Motor neuron (in vitro differentiated cells): ENCODE measurements at places on chromosomes 5 and 9. TPM values are rescaled to one million over a fixed set of nuclear protein-coding genes. Genes with fewer than 3 reads are reported as not detected.

DNA sequence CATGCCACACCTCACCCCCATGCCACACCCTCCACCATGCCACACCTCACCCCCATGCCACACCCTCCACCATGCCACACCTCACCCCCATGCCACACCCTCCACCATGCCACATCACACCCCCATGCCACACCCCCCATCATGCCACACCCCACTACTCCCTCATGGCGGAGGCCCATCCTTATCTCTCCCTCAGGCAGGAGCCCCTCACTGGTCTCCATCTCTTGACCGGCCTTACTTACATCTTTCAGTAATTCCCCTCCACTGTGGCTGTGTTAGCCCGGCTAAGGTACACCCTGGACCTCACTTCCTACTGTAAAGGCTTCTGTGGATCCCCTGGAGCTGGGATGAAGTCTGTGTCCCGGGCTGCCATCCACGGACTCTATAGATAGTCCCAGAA is 102.0 kb downstream of the OLFM1 start:
- no peak for ATAC-seq

- no peak for ATAC-seq
Measured at GRCh38 chr5:167671176-167671575, 620.3 kb upstream of the WWC1 start.

DNA sequence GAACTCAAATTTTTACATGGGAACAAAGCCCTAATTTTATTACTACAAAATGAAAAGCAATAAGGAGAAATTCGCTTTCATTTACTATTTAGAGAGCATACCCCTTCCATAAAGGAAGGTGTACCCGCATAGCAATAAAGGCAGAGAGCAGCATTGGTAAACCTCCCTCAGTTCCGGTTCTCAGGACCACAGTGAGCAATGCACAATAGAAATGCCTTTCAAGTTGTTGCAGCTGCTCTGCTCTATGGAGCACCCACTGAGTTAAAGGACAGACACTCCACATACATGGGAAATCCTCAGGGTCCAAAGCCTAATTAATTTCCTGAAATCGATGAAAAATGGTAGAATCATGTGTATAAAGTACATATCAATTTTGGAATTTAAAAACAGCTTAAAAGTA is 89.9 kb upstream of the MPDZ start:
- no peak for ATAC-seq

DNA sequence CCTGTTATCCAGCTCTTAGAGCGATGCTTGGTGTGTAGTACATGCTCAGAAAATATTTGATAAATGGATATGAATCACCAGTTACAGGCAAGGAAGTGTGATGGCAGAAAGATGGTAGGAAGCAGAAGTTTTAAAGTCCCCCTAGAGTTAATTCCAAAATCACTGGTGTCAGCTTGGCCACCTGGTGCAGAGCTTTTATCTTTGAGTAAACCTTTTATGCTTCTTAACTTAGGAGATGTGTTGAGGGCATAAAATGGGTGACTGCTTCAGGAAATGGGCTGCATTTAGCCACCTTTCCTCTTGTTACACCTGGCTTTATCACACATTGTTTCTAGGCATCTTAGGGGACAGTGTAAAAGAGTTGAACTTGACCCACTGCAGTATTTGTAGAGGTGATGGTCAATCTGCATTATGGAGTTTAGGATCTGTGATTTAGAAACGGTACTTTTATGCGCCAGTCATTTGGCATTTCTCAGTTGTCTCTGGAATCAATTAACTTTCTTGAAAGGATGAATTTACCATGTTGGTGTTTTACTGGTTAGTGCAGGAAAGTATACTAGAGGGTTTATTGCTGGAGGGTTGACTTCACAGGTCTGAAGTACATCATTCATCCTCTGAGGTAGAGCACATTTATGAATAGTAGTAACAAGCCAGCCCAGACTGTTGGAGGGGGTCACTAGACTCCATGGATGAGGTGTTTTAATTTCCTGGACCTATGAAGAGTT is 7.5 kb upstream of the FAM120AOS start:
- no peak for ATAC-seq

The CFAP157 gene
- 2.2 and 3.2 TPM in 2 replicates for total RNA-seq

DNA sequence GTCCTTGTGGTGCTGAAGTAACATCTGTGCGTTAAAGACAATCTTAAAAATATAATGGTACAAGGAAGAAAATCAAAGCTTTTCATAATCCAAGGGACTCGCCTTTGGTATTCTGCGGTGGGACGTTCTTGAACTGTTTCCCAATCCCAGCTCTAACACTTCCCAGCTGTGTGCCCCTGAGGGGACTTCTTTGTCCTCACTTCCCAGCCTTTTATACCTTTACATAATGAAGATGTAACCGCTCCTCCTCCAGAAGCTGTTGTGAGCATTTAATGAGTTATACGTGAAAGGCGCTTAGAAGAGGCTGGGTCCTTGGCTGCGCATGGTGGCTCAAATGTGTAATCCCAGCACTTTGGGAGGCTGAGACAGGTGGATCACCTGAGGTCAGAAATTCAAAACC is 16.9 kb downstream of the STK10 start:
- ATAC-seq, result no peak

DNA sequence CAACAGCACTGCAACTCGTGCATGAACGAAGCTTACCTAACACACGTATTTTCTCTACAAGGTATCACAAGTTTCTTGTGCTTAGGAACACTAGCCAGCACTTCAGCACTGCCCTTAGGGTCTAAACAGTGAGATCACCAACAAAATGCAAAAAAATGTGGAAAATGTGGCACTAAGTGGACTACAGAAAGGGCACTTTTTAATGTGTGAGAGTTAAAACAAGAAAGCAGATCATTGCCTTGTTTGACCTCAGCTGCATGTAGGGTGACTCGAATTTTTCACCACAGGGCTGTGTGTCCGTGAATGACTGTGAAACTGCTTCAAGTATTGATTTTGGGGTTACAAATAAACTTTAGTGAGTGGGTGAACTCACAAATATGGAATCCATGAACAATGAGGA is 90.5 kb downstream of the MARCHF3 start:
- no peak for ATAC-seq

DNA sequence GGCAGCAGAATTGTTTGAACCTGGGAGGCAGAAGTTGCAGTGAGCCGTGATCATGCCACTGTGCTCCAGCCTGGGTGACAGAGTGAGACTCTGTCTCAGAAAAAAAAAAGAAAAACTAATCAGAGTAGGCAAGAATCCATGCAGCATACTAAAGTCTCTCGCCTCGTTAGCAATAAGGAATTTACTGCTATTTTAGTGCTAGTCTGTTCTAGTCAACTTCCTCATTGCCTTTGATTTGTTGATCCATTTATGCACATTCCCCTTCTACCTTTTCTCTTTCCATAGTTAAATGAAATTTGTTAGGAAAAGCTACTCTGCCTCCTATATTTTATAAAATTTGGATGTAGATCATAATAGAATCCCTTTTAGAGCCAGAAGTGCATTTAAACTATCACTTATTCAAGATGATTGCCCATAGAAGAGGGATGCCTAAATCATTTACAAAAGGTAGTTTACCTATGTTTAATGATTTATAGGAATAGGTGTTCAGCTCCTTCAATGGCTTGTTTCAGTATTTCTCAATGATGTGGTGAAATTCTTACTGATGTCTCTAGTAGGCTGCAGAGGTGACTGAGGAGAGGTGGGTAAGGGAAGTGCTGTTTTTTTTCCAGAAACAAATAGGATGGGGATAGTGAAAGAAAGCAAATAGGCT is 1.9 kb downstream of the LRRC19 start:
- no peak for ATAC-seq

DNA sequence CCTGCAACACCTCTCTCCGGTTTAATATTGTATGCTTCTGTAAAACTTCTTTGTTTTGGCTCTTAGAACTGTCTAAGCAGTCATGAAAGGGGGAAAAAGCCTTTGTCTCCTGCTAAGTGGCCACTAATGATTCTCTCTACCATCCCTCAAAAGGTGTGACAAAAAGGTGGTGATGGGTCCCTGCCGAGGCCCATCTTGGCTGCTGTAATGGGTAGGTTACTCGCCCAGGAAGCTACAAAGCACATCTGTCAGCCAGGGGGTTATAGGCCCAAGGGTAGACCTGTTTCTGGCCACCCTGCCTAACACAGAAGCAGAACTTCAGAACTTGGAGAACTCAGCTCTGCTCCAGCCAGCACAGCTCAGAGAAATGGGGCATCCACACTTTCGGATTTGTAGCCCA is 1.6 kb downstream of the FAM219A start:
- ATAC-seq, result no peak

- ATAC-seq, result no peak
Measured at GRCh38 chr5:170501931-170502330, 1.9 kb upstream of the KCNIP1 start.

- no peak for ATAC-seq
Measured at GRCh38 chr9:137190315-137190856, 1.9 kb downstream of the SSNA1 start.

The PCDHA6 gene
- total RNA-seq, result 0.36 and 1.4 TPM in 2 replicates

GRCh38 chr5:14665949-14666348 is 1.4 kb downstream of the OTULIN start:
- no peak for ATAC-seq

- ATAC-seq, result no peak
Measured at GRCh38 chr9:111527347-111527746, 2.4 kb downstream of the ZNF483 start.

The PCDHA3 gene
- total RNA-seq, result 1.6 TPM in 2 replicates

The GABRB2 gene
- total RNA-seq, result 9.2 and 9.4 TPM in 2 replicates

The PCDHGA6 gene
- 6.5 and 6.9 TPM in 2 replicates for total RNA-seq

DNA sequence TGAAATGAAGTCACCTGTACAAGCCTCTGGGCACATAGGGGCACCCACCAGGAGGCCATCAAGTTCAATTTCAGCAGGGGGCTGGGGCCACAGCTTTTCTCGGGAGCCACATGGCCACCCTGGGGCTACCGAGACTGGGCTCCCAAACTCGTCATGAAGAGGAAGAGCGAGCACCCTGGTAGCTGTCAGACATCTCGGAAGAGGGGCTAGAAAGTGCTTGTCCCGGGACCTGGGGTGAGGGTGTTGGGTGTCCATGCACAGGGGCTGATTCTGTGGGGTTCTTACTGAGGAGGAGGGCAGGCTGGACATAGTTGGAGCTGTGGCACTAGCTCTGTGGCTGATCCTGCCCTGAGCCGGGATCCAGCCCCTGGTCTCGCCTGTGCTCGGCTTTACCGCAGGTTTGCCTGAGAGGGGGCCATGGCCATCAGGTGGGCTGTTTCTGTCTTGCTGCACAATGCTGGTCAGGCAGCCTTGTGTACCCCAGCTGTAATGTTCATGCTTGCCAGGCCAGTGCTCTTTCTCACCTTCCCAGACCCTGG is 70.3 kb downstream of the PHF2 start:
- ATAC-seq, result no peak

DNA sequence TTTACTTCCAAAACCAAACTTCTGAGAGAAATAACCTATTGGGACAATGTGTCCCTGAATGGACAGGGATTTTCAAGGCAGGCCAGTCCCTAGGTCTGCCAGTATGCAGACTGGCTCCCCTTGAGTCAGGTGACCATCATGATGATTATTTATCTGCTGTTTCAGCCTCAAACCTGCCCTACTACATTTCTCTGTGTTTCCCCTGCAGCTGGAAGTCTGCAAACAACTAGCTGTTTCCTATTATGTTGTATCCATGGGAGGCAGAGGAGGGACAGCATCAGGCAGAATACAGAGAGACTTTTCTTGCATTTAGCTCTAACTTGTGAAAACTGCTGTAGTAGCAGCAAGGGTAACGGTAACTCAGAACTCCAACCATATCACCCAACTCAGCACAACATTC is 36.2 kb upstream of the IFNK start:
- no peak for ATAC-seq

The LCP2 gene
- total RNA-seq, result 0.27 and 1.4 TPM in 2 replicates

DNA sequence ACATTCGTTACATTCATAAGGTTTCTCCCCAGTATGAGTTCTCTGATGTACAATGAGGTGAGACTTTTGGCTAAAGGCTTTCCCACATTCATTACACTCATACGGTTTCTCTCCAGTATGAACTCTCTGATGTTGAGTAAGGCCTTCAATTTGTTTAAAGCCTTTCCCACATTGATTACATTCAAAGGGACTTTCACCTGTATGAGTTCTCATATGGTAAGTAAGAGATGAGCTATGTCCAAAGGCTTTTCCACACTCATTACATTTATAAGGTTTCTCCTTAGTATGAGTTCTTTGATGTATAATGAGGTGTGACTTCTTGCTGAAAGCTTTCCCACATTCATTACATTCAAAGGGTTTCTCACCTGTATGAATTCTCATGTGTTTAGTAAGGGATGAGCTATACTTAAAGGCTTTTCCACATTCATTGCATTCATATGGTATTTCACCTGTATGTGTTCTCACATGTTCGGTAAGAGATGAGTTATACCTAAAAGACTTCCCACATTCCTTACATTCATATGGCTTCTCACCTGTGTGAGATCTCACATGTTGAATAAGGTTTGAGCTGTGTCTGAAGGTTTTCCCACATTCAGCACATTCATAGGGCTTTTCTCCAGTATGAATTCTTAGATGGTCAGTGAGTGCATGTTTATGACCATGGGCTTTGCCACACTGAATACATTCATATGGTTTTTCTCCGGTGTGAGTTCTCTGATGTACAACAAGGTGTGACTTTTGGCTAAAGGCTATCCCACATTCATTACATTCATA is 13.5 kb downstream of the ZFP37 start:
- no peak for ATAC-seq

The KCNMB1 gene
- total RNA-seq, result 0.04 and 1.9 TPM in 2 replicates

DNA sequence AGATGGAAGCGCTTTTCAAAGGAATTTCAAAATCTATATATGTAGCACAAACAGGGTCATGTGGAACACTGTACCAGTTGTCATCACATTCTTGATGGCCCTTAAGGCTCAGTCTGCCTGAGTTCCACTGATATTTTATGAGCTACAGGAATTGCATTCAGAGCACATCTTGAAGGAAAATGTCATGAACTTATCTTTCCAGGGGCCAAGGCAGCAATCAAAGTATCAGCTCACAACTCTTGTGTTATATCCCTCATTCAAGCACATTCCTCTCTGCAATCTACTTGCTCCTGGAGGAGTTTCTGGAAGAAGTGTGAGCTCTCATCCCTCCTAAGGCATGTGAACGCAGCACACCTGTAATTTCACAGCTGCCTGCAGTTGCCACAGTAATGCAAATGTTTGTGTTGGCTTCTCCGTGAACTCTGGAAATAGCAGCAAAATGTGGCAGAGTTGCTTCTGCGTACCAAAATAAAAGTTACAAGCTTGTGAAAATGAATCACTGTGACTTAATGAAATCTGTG is 89.7 kb upstream of the EQTN start:
- peak; percentile 23 for ATAC-seq

The EGFLAM gene
- 0.76 and 1.1 TPM in 2 replicates for total RNA-seq
